ENCODE measurements at places on chromosomes 12 and 14. TPM values are rescaled to one million over a fixed set of nuclear protein-coding genes. Genes with fewer than 3 reads are reported as not detected.
A peak's percentile ranks its signal among the peaks of the same experiment; 100 is the strongest.

Gene FGF23
- not detected for total RNA-seq

Gene AKAP6
- total RNA-seq = 1.9 TPM

Gene LTBP2
- total RNA-seq = 1.5 TPM

GRCh38 chr14:101495284-101495683 is 66.0 kb upstream of the DIO3 start:
- no peak overlapping the region for H3K4me3 ChIP-seq
- no peaks in the 10 kb centered on the region for H3K27me3 ChIP-seq
- no peaks in the 10 kb centered on the region for H3K4me1 ChIP-seq
- H3K27ac ChIP-seq = no peak overlapping the region
- no peak for DNase-seq

GRCh38 chr12:31828071-31828470 is 99.2 kb upstream of the AMN1 start:
- H3K4me3 ChIP-seq = no peak overlapping the region
- H3K4me1 ChIP-seq = no peaks in the 10 kb centered on the region
- H3K36me3 ChIP-seq = no peaks in the 10 kb centered on the region
- H3K27me3 ChIP-seq = no peaks in the 10 kb centered on the region

- H3K27me3 ChIP-seq = no peaks in the 10 kb centered on the region
- H3K27ac ChIP-seq = no peak overlapping the region
- no peaks in the 10 kb centered on the region for H3K36me3 ChIP-seq
- no peak for DNase-seq
- H3K4me3 ChIP-seq = no peak overlapping the region
- H3K4me1 ChIP-seq = no peaks in the 10 kb centered on the region
Measured at GRCh38 chr14:80669426-80669825, 272.1 kb downstream of the CEP128 start.

GRCh38 chr12:43079476-43079875 is 472.5 kb downstream of the ADAMTS20 start:
- H3K4me1 ChIP-seq = no peaks in the 10 kb centered on the region
- H3K36me3 ChIP-seq = no peaks in the 10 kb centered on the region
- no peak overlapping the region for H3K27ac ChIP-seq
- no peak overlapping the region for H3K4me3 ChIP-seq
- DNase-seq = no peak

GRCh38 chr14:98514016-98514415 is 758.0 kb downstream of the BCL11B start:
- H3K36me3 ChIP-seq = no peaks in the 10 kb centered on the region
- H3K4me1 ChIP-seq = no peaks in the 10 kb centered on the region
- H3K4me3 ChIP-seq = no peak overlapping the region
- H3K27me3 ChIP-seq = no peaks in the 10 kb centered on the region

DNA sequence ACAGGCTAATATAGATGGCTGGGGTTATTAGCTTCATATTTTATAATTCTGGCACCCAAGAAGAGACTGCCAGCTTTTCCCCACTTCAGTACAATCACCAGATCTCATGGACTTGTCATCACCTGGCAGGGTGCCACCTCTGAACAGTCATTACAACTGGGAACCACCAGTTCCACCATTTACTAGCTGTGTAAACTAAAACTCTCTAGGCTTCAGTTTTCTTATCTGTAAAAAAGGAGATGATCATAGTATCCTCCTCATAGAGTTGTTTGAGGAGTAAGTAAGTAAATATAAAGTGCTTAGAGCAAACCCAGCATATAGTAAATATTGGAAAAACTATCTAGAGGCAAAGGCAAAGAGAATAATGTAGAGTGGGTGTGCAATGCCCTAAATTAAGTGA is 19.3 kb downstream of the CPNE8 start:
- no peaks in the 10 kb centered on the region for H3K36me3 ChIP-seq
- H3K27me3 ChIP-seq = no peaks in the 10 kb centered on the region
- H3K27ac ChIP-seq = no peak overlapping the region
- H3K4me1 ChIP-seq = no peaks in the 10 kb centered on the region
- H3K4me3 ChIP-seq = no peak overlapping the region
- DNase-seq = peak; percentile 4

DNA sequence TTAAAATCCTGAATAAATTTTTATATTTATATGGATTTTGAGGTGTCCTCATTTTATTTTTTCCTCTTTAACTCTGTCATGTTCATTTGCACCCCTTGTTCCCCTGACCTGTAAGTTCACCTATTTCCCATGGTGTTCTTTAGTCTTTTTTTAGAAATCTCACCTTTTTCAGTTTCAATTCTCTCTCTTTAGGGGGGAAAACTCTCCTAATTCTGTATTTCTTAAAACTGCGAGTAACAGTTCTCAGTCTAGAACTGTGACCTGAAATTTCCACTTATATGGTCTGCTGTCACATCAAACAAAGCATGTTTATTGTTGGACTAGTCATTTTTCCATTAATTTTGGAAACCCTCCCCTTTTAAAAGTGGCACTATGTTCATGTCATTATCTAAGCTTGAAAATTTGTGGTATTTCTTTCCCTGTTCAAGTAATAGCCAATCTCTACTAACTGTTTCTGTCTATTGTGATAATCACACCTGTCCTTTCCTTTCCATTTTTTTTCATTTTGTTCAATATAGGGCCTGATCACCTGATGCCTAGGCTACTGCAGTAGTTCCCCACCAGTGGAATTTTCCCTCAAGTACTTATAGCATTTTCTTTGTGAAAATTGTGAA is 14.0 kb upstream of the FBXO33 start:
- no peaks in the 10 kb centered on the region for H3K4me1 ChIP-seq
- no peaks in the 10 kb centered on the region for H3K36me3 ChIP-seq
- no peak for DNase-seq
- no peaks in the 10 kb centered on the region for H3K27me3 ChIP-seq
- no peak overlapping the region for H3K27ac ChIP-seq
- no peak overlapping the region for H3K4me3 ChIP-seq

DNA sequence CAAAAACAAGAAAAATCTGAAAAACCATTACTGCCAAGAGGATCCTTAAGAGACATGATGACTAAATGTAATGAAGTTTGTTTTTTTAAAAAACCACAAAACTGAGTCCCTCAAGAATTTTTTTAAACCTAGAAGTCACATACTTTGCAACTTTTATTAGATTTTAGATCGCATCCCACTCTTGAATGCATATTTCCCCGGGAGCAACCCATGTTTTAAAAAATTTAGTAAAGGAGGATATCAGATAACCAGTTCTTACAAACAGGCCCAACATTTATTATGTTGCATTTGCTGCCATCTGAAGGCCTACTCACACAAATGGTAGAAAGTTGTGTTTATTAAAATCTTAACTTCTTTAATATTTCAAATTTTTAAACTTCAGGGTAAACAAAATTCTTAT is 44.3 kb upstream of the CCT2 start:
- no peak overlapping the region for H3K27ac ChIP-seq
- no peaks in the 10 kb centered on the region for H3K4me1 ChIP-seq
- no peak overlapping the region for H3K4me3 ChIP-seq
- no peaks in the 10 kb centered on the region for H3K36me3 ChIP-seq
- DNase-seq = no peak

GRCh38 chr14:77181603-77182437 is at the start of gene TMEM63C:
TMEM63C (plus strand) TSS chr14:77181798; CDS start chr14:77218814, 37,016 bp downstream.
- H3K4me1 ChIP-seq = peaks cover 50% of the 10 kb centered on the region
- H3K4me3 ChIP-seq = peak within 1 kb of the TSS; percentile 68
- H3K27ac ChIP-seq = peak within 1 kb of the TSS; percentile 64
- H3K36me3 ChIP-seq = no peaks in the 10 kb centered on the region
- peak; percentile 93 for DNase-seq
- no peaks in the 10 kb centered on the region for H3K27me3 ChIP-seq

DNA sequence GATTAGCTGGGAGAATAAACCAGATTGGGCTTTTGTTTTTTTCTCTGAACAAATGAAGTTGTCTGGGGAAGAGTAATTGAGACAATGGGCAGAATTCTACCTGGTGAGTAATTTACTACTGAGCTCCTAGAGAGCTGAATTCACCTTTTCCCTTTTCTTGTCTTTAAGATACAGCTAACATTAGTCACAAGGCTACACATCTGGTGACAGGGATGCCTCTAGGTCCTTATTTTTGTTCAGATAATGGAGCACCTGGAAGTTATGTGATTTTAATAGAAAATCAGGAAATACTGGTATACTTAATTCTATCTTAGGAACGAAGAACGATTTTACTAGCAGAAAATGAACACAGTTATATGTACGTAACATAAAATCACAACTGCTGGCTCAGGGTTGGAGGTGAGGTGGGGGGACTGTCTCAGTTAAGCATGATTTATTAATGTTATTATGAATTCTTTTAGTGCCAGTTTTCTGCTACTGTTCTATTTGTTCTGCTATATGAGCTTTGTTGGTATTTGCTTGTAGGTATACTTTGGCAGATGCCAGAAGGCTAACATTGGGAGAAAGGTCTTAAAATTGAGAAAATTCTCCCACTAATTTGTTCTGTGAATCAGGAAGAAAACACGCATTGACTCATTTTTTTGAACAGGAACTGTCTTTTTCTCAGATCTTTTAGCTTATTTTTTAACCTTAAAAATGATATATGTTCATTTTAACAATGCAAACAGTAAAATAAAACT is 482.7 kb upstream of the RGS6 start:
- no peaks in the 10 kb centered on the region for H3K4me1 ChIP-seq
- H3K27ac ChIP-seq = no peak overlapping the region
- H3K36me3 ChIP-seq = no peaks in the 10 kb centered on the region
- no peak overlapping the region for H3K4me3 ChIP-seq
- H3K27me3 ChIP-seq = no peaks in the 10 kb centered on the region

DNA sequence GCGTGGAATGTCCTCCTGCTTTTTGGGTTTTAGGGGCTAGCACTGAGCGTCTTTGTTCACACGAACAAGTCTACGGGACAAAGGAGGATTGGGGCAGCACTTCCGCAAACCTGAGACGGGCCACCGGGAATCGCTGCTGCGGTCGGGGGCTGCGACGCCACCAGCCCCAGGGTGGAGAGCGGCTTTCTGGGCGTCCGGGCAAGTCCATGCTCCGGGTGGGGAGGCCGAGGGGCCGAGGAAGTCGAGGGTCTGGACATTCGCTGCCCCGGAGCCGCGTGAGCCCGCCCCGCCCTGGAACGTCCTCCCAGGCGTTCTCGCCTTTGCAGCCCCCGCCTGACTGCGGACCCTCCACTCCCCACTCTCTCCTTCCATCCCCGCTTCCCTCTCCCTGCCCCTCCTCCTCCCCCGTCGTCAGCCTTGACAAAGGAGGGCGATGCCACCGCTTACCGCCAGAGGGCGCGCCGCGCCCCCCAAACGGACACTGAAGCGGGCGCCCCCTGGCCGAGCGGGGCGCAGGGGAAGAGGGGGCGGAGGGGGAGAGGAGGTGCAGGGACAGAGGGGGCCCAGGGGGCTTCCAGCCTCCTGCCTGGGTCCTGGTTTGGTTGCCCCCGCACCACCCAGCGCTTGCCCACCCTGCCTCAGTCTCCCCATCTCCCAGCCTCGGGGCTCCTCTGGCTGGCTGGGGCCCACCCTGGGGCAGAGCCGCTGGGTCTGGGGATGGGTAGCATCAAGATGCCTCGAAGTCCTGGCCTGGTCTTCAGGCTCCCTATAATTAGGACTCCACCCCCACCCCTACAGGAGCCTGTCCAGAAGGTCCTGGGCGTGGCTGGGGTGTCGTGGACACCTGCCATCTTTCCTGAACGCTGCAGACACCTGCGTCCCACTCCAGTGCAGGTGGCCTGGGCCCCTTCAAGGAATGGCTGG is 39.1 kb upstream of the INF2 start:
- H3K27me3 ChIP-seq = no peaks in the 10 kb centered on the region
- H3K27ac ChIP-seq = no peak overlapping the region
- H3K4me3 ChIP-seq = peak overlapping the region; percentile 20
- DNase-seq = no peak

- peaks cover 2% of the 10 kb centered on the region for H3K36me3 ChIP-seq
- H3K4me3 ChIP-seq = no peak overlapping the region
- H3K27ac ChIP-seq = no peak overlapping the region
- DNase-seq = no peak
- no peaks in the 10 kb centered on the region for H3K4me1 ChIP-seq
Measured at GRCh38 chr12:58887068-58887467, 33.2 kb downstream of the LRIG3 start.

GRCh38 chr12:82682851-82683261 is 3.9 kb upstream of the TMTC2 start:
- H3K36me3 ChIP-seq = no peaks in the 10 kb centered on the region
- no peak overlapping the region for H3K27ac ChIP-seq
- H3K27me3 ChIP-seq = no peaks in the 10 kb centered on the region
- peaks cover 9% of the 10 kb centered on the region for H3K4me1 ChIP-seq
- DNase-seq = no peak

DNA sequence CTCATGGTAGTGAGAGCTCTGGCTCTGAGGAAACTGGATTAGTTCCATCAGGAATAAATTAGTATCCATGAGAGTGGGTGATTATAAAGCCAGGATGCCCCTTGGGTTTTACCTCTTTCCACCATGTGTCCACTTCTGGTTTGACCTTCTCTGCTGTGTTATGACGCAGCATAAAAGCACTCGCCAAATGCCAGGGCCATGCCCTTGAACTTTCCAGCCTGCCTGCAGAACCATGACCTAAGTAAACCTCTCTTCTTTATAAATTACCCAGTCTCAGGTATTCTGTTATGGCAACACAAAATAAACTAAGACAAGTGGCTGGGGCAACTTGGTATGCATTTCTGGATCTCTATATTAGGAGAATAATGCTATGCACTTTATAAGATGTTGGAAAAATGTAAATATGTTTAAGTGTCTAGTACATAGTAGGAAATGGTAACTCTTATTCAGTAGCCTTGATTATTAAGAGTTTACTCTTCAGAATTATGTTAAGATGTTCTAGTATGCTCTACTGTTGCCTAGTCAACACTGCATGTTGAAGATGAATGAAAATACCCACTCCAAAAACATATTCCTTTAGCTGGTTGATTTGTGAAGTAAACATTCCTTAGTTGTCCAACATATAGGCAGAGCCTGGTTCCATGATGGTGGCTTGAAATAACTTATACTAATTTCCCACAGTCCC is 455.6 kb upstream of the TMPO start:
- H3K27me3 ChIP-seq = peaks cover 4% of the 10 kb centered on the region
- no peaks in the 10 kb centered on the region for H3K36me3 ChIP-seq
- no peak overlapping the region for H3K27ac ChIP-seq

DNA sequence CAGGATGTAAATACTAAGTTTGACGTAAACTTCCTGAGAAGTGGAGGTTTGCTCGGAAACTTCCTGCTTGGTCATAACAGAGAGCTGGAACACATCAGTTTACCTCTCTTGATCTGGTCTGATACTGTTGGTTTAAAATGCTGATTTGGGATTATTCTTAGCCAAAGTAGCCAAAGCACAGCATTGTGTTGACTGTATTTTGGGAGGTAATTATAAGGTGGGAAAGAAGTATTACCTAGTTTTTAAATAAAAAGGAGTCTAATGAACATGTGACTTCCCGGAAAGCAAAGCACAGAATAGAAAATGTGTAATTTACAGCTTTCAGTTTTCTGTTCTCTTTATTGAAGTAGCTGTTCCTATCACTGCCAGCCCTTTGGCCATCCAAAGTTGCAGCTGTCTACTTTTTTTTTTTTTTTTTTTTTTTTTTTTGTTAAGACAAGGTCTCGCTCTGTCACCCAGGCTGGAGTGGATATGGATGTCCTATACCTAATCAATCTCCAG is 52.2 kb upstream of the SRP54 start:
- H3K27me3 ChIP-seq = no peaks in the 10 kb centered on the region
- H3K4me1 ChIP-seq = peaks cover 5% of the 10 kb centered on the region
- no peaks in the 10 kb centered on the region for H3K36me3 ChIP-seq
- H3K27ac ChIP-seq = no peak overlapping the region
- DNase-seq = no peak

- H3K36me3 ChIP-seq = no peaks in the 10 kb centered on the region
- no peaks in the 10 kb centered on the region for H3K4me1 ChIP-seq
- H3K27me3 ChIP-seq = no peaks in the 10 kb centered on the region
- no peak overlapping the region for H3K4me3 ChIP-seq
- no peak for DNase-seq
Measured at GRCh38 chr14:53640695-53641094, 315.9 kb downstream of the BMP4 start.
